Stimulated activated CD4-positive, alpha-beta T cell treated with anti-CD3 and anti-CD28 coated beads, Interleukin-1b, Interleukin-23, amount 100 ng/mL, for 4 hours (primary cell): ENCODE measurements at places on chromosomes 3 and 15.
A peak's percentile ranks its signal among the peaks of the same experiment; 100 is the strongest.

DNA sequence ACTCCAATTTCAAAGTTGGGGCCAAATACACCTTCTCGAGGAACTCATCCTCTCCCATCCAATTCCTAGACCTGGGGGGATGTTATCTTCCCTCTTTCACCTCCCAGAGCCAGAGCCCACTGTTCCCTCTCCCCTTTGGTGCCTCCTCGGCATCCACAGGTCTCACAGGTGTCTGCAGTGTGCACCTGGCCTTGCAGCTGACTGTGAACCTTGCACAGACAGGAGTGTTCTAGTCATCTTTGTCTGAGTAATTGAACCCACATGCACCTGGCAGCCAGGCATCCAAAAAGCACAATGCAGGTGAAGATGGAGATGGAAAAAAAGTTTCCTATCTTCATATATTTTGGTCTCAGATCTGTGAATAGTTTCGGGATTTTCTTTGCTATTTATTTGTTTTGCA is 30.8 kb downstream of the PCOLCE2 start:
- DNase-seq: no peak

- DNase-seq: no peak
These were observed 71.6 kb downstream of the FLNB start for GRCh38 chr3:58079773-58080172.

GRCh38 chr3:101779822-101780381 is 891 bp downstream of the NXPE3 start:
- no peak for DNase-seq

GRCh38 chr15:83652626-83653204 is 1.2 kb upstream of the ADAMTSL3 start:
- no peak for DNase-seq

GRCh38 chr15:42203891-42204290 is 4.2 kb downstream of the VPS39 start:
- DNase-seq: no peak

DNA sequence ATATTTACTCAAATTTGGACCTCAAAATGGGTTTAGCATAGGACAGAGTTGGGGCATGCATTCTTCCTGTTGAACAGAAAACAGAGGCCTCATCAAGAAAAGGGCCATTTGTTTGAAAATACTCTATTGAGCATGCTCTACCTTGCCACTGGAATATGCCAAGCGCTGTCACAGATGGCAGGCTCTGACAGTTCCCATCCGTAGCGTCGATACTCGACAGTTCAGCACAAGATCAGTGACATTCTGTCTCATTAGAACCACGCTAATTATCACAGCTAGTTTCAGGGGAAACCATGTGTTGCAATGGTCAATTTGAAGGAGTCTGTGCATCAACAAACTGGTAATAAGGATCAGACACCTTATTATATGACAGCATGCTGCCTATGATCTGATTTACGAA is 54.5 kb downstream of the SATB1 start:
- no peak for DNase-seq

GRCh38 chr3:111636366-111636885 is 41.3 kb upstream of the ZBED2 start:
- no peak for DNase-seq

- no peak for DNase-seq
These were observed 17.0 kb upstream of the NEO1 start for GRCh38 chr15:73035221-73035620.

GRCh38 chr15:25742776-25743547 is 120.2 kb downstream of the ATP10A start:
- no peak for DNase-seq

- no peak for DNase-seq
These were observed 4.8 kb upstream of the BCL6 start for GRCh38 chr3:187750006-187750512.

- DNase-seq: peak; percentile 1
These were observed 646 bp downstream of the IQCB1 start for GRCh38 chr3:121834157-121834670.

- DNase-seq: no peak
These were observed 67.0 kb downstream of the CHSY1 start for GRCh38 chr15:101184830-101185229.

- no peak for DNase-seq
These were observed 57.4 kb upstream of the ULK4 start for GRCh38 chr3:42019144-42019952.

GRCh38 chr3:128855569-128855968 is 23.9 kb upstream of the ACAD9 start:
- no peak for DNase-seq

GRCh38 chr3:4290272-4290893 is 12.8 kb upstream of the SETMAR start:
- DNase-seq: no peak

- no peak for DNase-seq
These were observed 17.4 kb downstream of the PARP14 start for GRCh38 chr3:122697952-122698620.

DNA sequence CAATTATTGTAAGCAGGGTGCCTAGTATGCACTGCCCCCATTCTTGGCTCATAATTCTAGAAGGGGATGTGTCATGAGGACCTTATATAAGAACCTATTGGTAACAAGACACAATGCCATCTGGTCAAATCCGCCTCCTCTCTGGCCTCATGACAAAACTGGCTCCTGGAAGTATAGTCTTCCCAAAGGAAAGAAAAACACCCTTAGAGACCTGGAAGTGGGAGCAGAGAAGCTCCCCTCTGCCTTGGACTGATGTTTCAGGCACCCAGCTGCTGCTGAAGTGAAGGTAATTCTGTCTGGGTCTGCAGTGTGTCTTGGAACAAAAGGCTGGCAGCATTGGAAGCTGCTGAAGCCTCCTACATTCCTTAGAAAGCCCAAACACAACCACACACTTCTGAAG is 107.2 kb upstream of the CLSTN2 start:
- DNase-seq: no peak

- DNase-seq: no peak
These were observed 5.2 kb upstream of the CPLX3 start for GRCh38 chr15:74821091-74821789.

DNA sequence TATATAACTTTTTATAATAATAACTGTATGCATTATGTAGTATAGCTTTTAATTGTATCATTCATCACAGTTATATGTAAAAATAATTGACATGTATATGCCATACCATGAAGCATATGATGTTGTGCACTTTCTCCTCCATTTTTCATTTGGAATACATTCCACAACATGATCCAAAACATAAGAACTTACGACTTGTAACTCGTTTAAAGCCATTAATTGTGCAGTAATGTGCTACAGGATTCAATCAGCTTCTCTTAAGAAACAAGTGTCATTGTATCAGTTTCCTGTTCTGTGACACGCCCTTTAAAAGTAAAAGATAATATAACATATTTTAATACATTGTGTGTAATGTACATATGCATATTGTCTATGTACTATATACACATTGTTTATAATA is 2.2 kb downstream of the C3orf80 start:
- no peak for DNase-seq

DNA sequence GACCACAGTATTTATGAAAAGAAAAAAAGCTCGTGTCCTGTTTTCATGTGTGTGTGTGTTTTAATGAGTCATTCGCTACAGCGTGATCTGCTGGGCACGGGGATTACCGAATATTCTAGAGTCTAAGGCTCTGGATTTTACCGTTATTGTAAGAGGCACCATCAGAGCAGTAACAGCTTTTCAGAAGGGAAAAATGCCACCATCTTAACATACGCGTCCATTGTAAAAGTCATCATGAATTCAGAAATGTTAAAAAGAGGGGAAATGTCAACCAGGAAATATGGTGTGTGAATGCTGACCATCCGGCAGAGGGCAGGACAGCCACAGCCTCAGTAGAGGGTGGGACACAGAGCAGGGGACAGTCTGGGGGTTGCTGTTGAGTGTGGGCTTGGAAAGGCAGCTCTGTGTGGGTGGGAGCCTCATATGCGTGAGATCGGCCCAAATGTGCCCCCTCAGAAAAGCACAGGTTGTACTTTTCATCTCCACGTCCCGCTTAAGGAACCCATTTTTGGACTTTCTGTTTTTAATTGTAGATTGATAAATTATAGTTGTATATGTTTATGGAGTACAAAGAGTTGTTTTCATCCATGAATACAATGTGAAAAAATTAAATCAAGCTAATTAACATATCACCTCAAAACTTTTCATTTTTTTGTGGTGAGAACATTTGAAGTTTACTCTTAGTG is 69.6 kb downstream of the ASB7 start:
- no peak for DNase-seq

DNA sequence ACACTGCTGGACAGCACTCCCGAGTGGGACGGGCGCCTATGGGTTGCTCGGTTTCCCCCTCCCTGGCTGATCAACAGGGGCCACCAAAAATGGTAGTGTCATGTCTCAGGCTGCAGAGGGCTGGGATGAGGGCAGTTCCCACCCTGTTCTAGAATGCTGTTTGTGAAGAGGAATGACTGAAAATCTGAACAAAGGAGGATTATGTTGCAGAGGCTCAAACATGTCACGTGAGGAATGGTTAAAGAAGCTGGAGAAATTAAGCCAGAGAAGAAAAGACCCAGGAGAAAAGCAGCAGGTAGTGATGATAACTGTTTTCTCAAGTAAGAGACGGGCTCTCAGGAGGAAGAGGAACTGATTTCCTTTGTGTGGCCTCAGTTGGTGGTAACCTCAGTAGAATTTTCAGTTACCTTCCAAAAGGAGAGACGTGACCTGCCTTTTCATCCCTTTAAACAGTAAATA is 10.4 kb downstream of the SPG21 start:
- no peak for DNase-seq

- DNase-seq: no peak
These were observed 598.7 kb upstream of the TGFBR2 start for GRCh38 chr3:30007668-30008067.

- no peak for DNase-seq
These were observed 259 bp upstream of the CILP start for GRCh38 chr15:65211482-65211982.

- no peak for DNase-seq
These were observed 95.5 kb downstream of the ST6GAL1 start for GRCh38 chr3:187025656-187026316.

GRCh38 chr3:154015307-154015706 is 105.9 kb upstream of the ARHGEF26 start:
- no peak for DNase-seq

DNA sequence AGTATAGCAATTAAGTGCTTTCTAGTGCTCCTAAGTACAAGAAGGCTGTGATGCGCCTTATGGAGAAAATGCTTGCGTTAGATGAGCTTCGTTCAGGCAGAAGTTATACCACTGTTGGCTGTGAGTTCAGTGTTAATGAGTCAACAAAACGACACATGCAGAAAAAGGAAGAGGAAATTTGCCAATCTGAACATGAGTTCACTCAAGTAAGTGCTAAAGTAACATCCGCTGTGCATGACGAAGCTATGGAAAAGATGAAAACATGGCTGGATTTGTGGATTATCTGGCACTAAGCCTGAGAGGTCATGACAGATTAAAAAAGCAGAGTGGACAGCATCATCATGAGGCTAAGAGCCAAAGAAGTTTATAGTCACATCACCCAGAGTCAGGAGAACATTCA is 36.9 kb downstream of the SH3BP5 start:
- DNase-seq: no peak

DNA sequence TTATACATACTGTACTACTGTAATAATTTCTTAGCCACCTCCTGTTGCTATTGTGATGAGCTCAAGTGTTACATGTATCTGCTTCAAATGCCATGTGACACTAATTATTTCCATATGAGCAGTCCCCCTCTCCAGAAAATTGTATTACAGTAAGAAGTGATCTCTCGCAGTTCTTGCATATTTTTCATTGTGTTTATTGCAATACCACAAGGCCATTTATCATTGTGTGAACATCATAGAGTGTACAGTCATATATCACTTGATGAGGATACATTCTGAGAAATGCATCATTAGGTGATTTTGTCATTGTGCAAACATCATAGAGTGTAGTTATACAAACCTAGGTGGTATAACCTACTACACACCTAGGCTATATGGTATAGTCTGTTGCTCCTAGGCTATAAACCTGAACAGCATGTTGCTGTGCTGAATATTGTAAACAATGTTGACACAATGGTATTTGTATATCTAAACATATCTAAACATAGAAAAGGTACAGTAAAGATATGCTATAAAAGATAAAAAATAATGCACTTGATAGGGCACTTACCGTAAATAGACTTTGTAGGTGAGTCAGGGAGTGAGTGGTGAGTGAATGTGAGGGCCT is 189.6 kb upstream of the MLF1 start:
- no peak for DNase-seq

GRCh38 chr3:107989661-107990060 is 101.2 kb downstream of the CD47 start:
- no peak for DNase-seq

GRCh38 chr15:66682865-66683264 is 19.2 kb upstream of the SMAD6 start:
- DNase-seq: no peak

GRCh38 chr3:158333736-158334135 is 223.8 kb downstream of the RSRC1 start:
- no peak for DNase-seq

DNA sequence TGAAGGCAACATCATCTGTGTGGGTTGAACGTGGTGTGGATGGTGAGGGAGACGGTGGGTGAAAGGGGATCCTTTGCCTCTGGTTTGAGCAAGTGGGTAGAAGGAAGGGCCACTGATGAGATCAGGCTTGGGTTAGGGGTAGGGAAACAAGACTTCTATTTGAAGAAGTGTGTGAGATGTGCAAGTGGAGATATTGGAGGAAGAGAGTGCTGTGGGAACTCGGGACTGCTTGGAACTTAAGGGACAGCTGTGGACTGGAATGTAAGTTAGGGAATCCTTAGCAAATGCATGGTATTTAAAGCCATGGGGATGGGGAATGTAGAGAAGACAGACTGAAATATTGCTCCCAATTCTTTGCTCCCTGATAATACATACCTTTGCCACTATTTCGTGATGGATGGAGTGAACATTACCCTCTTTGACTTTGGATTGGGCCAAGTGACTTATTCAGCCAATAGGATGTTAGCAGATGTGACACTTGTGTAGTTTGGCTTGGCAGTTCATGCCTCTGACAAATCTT is 30.2 kb upstream of the AMOTL2 start:
- no peak for DNase-seq

DNA sequence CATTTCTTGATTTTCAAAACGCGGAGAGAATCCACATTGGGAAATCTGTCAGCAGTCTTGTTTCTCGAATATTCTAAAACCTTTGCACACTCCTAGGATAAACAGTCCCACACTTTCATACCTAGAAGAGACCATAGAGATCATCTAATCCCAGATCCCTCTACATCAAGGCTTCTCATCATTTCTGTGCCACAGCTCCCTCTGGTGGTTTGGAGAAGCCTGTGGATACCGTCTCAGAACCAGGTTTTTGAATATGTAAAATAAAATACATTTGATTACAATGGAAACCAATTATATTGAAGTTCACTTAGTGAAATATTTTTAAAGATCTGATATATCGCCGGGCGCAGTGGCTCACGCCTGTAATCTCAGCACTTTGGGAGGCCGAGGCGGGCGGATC is 211.9 kb upstream of the GOLGA6L4 start:
- DNase-seq: no peak

- DNase-seq: no peak
These were observed 15.4 kb upstream of the ABHD10 start for GRCh38 chr3:111963424-111963823.

- DNase-seq: no peak
These were observed 322.8 kb downstream of the ZNF621 start for GRCh38 chr3:40847551-40847992.
